CD14-positive monocyte (primary cell): ENCODE measurements at places on chromosomes 2 and 18.

DNA sequence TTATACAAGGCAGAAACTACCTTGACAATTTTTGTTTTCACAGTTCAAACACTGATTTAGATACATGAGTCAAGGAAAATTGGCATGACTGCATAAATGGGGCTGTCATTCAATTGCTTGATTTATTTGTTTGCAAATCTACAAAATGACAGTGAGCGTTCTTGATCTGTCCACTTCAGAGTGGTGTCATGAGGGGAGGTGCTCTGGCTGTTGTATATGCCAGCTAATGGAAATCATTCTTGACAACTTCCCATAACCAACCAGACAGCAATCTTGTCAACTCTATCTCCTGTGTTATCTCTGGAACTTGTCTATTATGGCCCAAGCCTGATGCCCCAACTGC lies 120.6 kb upstream of the UGP2 start:
- DNase-seq, result no peak

DNA sequence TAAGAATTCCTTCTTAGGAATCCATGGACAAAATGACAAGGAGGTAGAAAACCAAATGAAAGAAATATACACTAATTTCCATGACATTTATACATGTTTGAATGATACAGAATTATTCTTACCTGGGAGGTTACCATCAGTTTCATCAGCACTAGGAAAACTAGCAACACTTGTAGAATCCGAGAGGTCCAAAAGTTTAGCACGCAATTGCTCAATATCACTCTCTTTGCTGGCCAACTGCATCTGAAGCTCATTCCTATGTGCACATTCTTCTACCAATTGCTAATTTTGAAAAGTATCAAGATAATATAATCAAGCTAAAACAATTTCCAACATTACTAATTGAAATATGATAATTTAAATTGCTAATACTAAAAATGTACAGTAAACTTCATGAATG lies 144.8 kb downstream of the ROCK1 start:
- no peak for DNase-seq

DNA sequence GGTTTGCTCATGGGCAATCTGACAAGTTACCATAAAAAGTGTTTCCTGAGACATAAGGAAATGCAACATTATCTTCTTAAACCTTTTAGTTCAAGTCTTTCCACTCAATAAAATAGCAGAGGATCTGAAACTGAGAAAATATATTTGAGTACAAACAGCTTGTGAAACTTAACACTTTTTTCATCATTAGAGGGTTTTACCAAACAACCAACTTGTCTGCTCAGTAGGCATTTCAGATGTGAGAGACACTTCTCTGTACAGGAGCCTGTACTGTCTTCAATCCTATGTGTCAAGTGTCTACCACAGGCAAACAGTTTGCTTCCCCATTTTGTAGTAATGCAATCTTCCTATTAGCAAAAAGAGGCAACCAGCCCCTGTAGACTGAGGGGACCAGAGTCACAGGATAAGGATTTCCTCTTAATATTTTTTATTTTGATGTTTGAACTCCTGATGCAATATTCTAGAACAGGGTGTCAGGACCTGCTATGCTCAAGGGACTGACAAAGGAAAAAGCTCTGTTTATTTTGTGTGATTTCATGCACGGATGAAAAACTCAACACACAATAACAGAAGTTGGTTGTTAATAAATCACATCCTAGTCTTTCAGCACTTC lies 159.1 kb upstream of the LHCGR start:
- no peak for DNase-seq

GRCh38 chr18:62566199-62566598 lies 43.4 kb downstream of the ZCCHC2 start:
- DNase-seq, result peak; percentile 48

- DNase-seq, result no peak
These were observed 2.2 kb downstream of the ABCG8 start for GRCh38 chr2:43840965-43841364.

DNA sequence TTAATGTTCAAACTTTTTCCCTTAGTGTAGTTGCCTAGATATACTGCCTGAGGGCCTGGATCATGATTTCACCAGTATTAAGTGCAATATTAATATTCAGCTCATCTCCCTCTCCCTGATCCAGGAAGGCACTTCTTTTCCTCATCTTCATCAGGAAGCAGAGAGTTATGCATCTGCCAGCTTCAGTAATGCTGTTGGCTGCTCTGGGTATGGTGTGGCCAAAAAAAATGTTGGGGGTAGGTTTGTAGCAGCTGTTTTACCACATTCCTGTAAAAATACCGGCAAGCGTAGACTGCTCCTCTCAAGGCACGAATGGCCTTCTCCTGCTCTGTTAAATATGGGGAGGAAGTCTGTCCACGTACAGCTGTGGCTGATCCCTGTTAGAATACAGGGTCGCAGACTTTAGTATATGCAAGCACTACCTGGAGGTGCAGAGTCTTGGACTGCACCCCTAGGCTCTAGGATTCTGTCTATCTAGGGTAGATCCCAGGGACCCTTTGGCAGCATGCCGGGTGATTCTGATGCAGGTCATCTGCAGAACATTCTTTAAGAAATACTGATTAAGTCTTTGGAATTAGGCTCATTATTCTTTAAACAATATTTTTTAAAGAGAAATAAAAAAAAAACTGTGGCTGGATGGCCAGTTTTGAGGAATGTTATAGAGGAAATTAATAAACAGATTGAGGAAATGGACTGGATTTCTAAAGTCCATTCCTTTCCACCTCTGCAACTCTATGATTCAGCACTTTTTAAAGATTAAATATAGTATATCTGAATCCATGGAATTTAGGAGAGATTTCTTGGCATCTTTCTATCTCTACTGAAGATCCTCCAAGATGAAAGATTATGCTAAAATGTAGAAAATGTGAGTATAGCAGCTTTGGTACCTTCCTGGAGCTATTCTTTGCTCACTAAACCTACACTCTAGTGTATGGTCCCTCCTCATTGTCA lies 21.0 kb upstream of the GLS start:
- DNase-seq, result no peak

GRCh38 chr2:207071820-207072219 lies 93.9 kb downstream of the KLF7 start:
- DNase-seq, result no peak

DNA sequence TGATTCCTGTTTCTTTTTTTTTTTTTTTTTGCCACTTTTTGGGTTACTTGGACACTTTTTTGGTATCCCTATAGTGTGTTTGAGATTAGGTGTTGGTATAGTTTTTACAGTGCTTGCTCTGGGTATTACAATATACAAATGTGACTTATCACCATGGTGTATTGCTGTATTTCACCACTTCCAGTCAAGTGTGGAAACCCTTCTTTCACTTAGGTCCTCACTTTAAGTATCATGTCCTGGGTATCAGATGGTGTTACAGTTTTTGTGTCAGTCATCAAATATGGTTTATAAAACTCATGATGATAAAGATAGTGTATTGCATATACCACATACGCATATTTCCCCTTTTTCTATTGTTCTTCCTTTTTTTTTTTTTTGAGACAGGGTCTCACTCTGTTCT lies 1.8 kb downstream of the ATP9B start:
- peak; percentile 89 for DNase-seq

- DNase-seq, result no peak
These were observed 92.3 kb upstream of the CTDP1 start for GRCh38 chr18:79587226-79587741.

DNA sequence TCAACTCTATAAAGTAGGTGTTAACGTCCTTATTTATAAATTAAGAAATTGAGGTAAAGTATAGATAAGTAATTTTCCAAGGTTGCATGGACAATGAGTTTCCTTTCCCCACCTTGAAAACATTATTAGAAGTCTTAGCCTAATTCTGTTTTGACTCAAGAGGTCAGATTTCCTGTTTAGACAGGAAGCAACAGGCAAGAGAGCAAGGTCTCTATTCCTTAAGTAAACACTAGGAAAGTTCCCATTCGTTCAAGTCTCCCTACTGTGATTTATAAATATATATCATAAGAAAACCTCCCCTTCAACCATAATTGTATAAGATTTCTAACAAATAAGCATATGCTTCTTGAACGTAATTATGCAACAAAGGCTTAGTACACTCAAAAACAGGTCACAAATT lies 40.3 kb downstream of the CLASP1 start:
- no peak for DNase-seq

DNA sequence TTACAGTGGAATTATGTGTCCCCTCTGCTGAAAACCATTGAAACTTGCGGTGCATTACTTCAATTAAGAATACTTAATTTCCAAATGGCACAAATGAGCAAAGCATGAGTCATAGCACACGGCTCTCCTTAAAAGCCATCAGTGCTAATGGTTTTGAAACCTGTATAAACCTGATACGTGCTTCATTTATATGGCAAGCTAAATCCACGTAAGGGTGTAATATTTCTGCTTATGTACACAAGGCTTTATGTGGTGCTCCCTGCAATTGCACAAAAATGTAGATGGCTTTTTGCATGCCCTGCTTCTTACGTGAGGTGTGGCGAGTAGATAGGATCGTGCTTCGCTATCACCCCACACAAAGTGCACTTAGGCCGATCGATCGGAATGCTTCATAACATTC lies 840.9 kb downstream of the GALR1 start:
- DNase-seq, result no peak

- no peak for DNase-seq
These were observed 31.1 kb upstream of the GMCL1 start for GRCh38 chr2:69798290-69798908.

GRCh38 chr2:70516596-70516995 lies 37.0 kb downstream of the TGFA start:
- DNase-seq, result peak; percentile 92

- DNase-seq, result no peak
These were observed 268.4 kb downstream of the ATAD2B start for GRCh38 chr2:23658466-23658942.

DNA sequence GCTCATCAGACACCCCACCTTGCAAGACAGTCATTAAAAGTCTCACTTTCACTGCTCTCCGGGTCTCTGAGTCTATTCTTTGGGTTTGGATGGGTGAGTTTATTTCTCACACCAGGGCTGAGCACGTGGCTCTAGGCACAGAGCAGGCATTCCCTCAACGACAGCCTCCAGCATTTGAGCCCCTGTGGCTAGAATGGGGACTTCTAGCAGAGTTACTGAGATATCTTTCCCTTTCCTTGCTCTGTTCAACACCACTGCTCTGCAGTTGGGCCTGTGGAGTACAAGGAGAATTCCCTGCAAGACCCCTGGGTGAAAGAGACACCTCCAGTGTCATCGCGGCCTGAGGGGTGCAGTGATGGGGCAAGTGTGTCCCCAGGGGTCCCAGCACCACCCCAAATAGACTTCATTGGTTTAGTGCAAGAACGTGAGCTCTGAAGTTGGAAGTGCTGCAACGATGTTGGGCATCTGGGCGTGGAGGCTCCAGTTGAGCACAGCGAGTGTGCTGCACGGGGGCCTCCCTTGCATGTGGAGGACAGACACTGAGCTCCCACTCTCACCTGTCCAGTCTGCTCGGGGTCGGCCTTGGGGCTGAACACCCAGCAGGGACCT lies 184.1 kb upstream of the HS6ST1 start:
- no peak for DNase-seq

GRCh38 chr18:48837676-48838075 lies 113.1 kb downstream of the SMAD7 start:
- DNase-seq, result no peak

DNA sequence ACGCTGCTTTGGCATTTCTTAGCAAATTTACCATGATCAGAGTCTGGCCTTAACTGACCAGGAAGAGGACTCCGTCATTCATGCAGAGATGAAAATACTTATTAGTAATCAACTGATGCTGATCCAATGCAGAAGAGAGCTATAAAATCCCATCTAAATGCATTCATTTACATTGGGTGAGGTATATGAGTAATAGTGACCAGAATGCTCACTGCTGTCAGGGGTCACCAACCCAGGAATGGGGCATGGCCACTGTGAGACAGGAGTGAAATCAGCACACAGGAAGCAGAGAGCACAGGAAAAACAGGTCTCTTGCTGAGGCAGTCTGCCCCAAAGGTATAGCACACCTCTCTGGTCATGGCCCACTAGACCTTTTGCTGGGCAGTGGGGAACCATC lies 68.1 kb upstream of the TMEM247 start:
- no peak for DNase-seq

DNA sequence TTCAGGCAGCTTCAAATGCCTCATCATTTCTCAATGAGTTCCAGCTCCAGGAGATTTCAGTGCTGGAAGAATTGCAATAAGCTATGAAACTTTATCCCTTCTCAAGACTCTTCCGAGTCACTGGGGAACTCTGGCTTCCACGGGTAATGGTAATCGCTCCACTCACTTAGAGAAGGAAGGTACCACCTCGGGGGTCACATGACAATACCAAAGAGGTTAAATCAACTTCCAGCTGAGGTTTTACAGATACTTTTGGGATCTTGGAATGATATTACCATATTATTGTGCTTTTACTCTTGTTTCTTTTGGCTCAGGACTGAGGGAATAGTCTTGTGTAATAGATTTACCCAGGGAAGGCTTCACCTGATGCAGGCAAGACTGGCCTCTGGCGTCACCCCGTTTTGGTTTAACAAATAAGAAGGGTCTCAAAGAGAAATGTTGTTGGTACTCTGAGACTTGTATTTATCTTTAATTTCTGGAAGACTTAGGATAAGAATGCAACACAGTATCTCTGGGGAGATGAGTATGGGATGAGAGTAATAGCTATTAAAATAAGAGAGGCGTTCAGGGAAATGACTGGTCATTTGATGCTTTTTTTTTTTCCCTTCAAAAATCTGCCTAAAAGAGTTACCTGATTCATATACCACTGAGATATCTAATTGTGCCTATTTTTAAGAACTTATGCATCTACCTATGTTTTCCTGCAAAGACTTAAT lies 316.9 kb upstream of the ZEB2 start:
- DNase-seq, result no peak

GRCh38 chr2:203648273-203648672 lies 58.2 kb upstream of the CD28 start:
- no peak for DNase-seq

GRCh38 chr2:136052369-136053362 lies 65.3 kb downstream of the CXCR4 start:
- DNase-seq, result no peak

DNA sequence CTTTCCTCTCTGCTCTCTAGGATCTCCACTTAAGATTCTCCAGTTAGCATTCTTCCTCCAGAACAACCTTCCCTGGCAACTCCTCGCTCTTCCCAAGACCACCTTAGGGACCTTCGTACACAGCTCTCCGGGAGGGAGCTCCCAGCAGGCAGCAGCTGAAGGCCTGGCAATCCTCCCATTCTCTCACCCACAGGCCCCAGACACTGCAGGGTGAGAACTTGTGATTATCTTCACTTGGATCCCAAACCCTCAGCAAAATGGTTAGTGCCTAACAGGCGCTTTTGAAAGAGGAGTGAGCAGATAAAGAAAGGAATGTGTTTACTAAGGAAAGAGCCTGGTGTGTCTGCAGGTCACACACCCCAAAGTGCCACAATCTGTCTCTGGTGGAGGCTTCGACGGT lies 83.8 kb upstream of the SNTG2 start:
- DNase-seq, result no peak

GRCh38 chr2:145199827-145200706 lies 680.1 kb upstream of the ZEB2 start:
- DNase-seq, result no peak

- peak; percentile 23 for DNase-seq
These were observed 49.2 kb downstream of the PKDCC start for GRCh38 chr2:42096869-42097591.
